ENCODE measurements at places on chromosomes 13 and 19.
A peak's percentile ranks its signal among the peaks of the same experiment; 100 is the strongest.

DNA sequence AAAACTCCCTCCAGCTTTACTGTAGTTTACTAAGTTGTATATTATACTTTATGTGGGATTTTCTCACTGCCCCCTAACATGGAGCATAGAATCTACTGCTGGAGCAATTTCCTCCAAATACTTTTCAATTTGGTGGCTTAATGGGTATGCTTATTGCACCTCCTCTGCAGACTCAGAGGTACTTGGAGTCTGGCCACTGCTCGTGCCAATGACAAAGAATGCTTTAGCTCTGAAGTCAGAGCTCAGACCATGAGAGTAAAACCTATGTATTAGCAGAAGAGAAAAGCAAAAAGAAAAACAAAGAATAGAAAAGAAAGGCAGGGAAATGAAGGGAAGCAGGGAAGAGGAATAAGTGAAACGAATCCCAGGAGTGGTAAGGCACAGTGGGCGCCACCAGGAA lies 71.9 kb downstream of the SUCLA2 start:
- DNase-seq, result no peak

DNA sequence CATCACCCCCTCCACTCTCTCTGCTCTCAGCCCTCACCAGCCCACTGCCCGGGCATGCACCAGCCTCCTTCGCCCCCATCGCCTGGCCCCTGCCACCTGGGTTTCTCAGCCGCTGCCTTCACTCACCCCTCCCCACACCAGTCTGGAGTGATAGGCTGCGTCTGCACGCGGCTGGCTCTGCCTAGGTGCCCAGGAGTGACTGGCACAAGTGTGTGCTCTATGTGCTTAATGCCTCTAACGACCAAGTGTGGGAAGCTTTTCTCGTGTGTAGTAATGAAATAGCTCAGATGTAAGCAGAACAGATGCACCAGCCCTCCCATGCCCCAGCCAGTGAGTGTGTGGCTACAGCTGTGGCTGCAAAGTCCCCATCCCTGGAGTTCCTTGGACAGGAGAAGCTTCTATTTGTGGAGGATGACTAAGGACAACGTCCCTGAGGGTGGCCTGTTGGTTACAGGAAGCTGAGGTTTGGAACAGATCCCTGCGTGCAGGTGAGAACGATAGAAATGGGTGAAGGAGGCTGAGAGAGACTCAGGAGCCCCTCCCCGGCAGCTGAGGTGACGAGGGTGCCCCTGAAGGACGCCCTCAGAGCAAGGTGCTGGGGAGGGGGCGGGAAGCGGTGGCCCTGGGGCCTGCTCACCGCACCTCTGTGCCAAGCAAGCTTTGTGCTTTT lies 35.6 kb downstream of the ATP11A start:
- DNase-seq, result no peak

- DNase-seq, result peak; percentile 86
Measured at GRCh38 chr19:12769689-12770088, 5.7 kb downstream of the HOOK2 start.

DNA sequence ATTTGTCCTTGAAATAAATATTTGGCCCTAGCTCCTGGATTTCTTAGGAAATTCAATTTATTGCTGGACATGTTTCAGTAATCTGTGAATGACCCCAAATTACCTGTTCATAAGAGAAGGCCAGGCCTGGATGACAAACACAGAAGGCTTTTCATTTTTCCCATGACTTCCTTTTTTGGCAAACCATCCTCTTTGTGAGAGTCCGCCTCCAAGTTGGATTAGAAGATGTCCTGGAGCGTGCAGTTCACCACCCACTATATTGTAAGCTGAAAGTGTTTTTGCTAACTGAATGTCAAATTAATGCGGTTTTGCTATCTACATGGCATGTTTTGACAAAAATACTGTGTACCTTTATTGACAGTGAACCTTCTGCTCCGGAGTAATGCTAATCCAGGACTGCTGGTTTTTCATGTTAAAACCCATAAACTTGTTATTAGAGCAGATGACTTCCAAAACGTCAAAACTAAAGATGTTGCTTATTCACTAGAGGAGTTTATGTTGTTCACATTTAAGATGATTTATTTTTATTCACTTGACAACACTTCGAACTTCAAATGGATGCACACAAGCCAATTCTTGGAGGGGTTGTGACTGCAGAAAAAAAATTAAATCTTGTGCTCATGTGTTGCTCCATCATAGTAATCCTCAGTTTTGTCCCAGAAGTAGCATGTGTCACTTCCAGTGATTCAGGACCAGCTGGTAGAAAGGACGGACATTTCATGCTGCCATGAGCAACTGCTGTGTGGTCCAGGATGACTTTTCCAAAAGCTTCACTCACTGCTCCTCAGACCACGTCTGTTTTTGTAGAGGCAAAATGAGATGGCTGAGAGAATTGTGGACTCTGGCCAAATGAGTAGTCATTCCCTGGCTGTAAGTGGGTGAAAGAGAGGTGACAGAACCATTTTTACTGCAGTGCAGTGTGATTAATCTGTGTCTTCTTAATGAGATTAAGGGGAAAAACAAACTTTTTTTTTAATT lies 71.0 kb downstream of the ITGBL1 start:
- DNase-seq, result no peak

- no peak for DNase-seq
Measured at GRCh38 chr19:45939792-45940514, 25.4 kb upstream of the NANOS2 start.

DNA sequence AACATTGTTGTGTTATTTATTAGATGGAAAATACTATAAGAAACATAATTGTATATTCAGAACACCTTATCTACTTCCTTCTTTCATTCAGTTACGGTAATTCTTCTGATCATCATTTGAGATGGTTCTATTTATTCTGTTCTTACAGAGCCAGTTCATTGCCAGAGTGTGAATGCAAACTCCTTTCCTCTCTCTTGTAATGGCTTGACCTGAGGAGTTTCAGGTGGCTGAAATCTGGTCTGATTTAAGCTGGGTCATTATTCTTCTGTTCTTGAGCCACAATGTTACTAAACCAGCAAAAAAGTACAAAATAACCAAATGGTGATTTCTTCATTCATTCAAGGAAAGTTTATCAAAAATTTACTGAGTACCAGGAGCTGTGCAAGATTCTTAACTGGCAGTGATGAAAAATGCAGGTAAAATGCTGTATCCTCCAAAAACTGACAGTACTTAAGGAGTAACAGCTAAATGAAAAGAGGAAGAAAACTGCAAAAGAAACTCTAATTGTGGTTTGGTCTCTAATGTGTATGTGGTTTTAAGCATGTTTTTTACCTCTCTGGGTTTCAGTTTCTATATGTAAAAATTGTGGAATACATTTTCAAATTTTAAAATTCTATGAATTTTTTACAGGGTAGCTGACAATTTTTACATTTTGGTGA lies 182.4 kb upstream of the UFM1 start:
- DNase-seq, result no peak

GRCh38 chr13:44404261-44405132 lies 30.9 kb downstream of the SERP2 start:
- no peak for DNase-seq

- no peak for DNase-seq
Measured at GRCh38 chr13:49124693-49125304, 95.3 kb upstream of the MLNR start.

GRCh38 chr19:49056101-49056901 lies 1.2 kb downstream of the CGB7 start:
- peak; percentile 80 for DNase-seq
